ENCODE measurements at places on chromosomes 7 and 10.

- no peak for DNase-seq
Measured at GRCh38 chr10:7891634-7892033, 73.3 kb downstream of the TAF3 start.

GRCh38 chr10:93280699-93281366 lies 201.3 kb downstream of the MYOF start:
- DNase-seq = no peak

DNA sequence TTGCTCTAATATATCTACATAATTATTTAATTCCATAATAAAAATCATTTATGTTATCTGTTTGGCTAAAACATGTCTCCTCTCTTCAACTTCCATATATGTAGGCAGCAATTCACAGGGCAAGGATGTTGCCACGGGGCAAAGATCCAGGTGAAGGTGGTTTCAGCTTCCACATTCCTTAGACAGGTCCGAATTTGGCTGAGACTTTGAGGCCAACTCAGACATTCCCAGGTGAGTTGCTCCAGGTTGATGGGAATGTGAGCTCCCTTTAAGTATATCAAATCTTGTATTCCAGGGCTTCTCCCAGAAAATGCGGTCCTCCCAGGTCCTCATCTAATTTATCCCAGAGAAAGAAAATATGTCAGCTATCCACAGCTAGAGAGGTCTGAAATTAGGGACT lies 15.1 kb upstream of the AOAH start:
- no peak for DNase-seq

GRCh38 chr10:71893258-71893815 lies 42.3 kb upstream of the PSAP start:
- DNase-seq = no peak

DNA sequence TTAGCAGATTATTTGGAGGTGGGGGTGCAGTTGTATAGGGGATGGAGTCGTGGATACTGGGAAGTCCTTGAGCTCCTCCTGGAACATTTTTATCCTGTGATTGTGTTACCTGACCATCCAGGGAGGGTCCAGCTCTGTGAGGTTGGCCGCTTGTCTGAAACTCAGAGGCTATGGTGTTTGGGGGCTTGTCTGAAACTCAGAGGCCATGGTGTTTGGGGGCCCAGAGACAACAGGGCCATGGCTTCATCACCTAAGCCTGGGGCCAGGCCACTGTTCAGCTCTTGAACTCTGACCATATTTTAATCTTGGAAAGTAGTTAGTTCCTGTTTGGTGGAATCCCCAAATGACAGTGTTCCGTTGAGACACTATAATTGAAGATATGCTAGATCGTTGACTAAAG lies 66.1 kb downstream of the TRRAP start:
- DNase-seq = no peak

DNA sequence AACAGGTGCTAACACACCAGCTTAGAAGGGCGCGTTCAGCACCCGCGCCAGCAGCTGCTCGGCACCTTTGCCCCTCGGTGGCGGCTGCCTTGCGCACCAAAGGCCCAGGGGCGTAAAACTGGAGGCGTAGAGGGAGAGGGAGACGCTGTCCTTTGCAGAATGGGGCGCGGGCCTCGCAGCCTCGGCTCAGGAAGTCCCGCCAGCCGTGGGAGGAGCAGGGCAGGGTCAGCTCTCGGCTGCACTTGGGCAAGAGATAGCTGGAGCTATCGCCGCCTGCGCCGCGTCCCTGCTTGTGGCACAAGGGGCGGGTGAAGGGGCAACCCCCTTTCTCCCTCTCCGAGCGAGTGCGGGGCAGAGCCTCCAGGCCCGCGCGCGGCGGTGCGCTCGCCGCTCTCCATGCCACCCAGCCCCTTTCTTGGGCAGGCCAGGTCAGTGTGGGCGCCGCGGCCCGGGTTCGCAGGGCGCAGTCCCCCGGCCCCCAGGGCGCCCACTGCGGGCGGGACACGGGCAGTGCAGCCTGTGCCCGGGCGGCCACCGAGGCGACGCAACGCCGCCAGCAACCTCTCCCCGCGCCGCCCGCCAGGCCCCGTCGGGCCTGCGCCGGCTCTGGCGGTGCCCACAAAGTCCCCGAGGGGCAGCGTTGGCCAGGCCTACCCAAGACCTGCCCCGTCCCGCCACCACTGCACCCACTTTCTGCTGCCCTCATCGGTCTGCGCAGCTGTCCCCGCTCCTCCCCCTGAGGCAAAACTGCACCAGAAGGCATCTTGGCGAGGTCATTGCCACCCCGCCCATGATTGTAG lies 4.1 kb downstream of the NEUROD6 start:
- peak; percentile 31 for DNase-seq

- no peak for DNase-seq
Measured at GRCh38 chr7:2441430-2442058, 34.7 kb downstream of the GRIFIN start.

DNA sequence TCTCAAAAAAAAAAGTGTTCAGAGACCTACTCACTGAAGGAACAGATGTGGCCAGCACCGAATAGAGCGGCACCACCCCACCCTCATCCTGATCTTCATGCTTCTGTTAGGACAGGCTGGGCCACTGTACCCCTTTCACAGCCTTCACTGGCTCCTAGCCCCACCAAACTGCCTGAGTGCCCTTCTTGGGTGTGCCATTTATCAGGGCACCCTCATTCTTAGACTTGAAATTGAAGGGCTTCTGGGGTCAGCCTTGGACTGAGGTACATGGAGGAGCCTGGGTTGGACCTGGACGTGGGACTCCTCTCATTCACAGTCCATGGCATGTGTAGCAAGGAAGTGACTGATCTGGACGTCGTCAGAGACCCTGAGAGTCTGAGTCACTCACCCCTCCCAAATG lies 190.3 kb downstream of the COBL start:
- DNase-seq = no peak

DNA sequence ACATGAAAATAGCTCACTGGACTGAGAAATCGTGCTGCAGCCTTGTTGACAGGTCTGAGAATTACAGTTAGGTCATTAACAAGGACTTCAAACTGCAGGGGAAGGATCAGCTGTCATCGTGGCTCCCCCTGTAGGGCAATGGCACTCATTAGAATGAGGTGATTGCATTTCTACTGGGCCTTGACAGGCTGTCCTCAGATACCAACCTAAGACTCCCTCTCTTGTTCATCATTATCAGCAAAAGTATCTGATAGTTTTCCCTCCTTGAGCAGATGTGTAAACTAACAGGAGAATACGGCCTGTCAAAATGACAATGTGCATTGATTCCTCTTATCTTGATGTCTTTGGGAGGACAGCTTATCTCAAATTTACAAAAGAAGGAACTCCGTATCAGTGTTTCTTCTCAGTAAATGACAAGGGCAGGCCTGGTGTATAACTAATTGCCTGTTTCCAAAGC lies 648.5 kb upstream of the LRRN3 start:
- no peak for DNase-seq

All from left hindlimb (tissue), 1 donor.